Activated CD4-positive, alpha-beta T cell treated with anti-CD3 and anti-CD28 coated beads, Interleukin-2, amount 10 ng/mL, durations not matched to agents 7 days and 5 days (primary cell): ENCODE measurements at places on chromosomes 12 and 14. TPM values are rescaled to one million over a fixed set of nuclear protein-coding genes. Genes with fewer than 3 reads are reported as not detected.

- H3K27me3 ChIP-seq: peaks cover 48% of the 10 kb centered on the region
- H3K36me3 ChIP-seq: peaks cover 86% of the 10 kb centered on the region
- peak within 1 kb of the TSS; percentile 93 for H3K4me3 ChIP-seq
- peaks cover 73% of the 10 kb centered on the region for H3K4me1 ChIP-seq
These were observed at the start of gene PTGER2 for GRCh38 chr14:52313903-52314594. PTGER2 (plus strand) TSS chr14:52314312; CDS start chr14:52314549, 237 bp downstream.

HOTAIR gene
- not detected for total RNA-seq

- H3K27ac ChIP-seq: no peak overlapping the region
- no peaks in the 10 kb centered on the region for H3K36me3 ChIP-seq
- no peaks in the 10 kb centered on the region for H3K4me1 ChIP-seq
- DNase-seq: no peak
These were observed 60.1 kb downstream of the BCAT1 start for GRCh38 chr12:24888813-24889212.

DNA sequence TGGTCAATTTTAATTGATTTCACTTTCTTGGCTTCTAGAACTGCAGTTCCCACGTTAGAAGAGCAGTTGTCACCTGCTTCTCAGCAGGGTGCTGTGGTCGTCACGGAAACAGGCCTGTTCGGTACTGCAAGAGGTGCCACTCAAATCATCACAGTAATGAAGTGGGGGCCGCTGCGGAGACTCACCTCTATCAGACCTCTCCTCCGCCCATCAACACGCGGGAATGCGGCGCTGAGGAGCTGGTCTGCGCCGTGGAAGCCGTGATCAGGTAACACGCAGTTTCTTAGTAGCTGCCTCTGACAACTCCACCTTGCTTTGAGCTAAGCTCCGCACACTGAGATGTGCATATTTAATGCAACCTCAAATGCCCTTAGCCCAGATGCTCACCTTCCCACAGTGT, 107.2 kb downstream of the UNC79 start:
- H3K27me3 ChIP-seq: peaks cover 9% of the 10 kb centered on the region
- no peak for DNase-seq
- no peaks in the 10 kb centered on the region for H3K36me3 ChIP-seq
- H3K4me1 ChIP-seq: no peaks in the 10 kb centered on the region

B3GNT4 gene
- total RNA-seq: 0.50 TPM

SPRYD4 gene
- 3.9 TPM for total RNA-seq

- no peaks in the 10 kb centered on the region for H3K4me1 ChIP-seq
- no peak overlapping the region for H3K4me3 ChIP-seq
- no peak overlapping the region for H3K27ac ChIP-seq
- no peak for DNase-seq
- no peaks in the 10 kb centered on the region for H3K36me3 ChIP-seq
- H3K27me3 ChIP-seq: peaks cover 7% of the 10 kb centered on the region
These were observed 57.9 kb downstream of the SLCO1A2 start for GRCh38 chr12:21276826-21277225.

RHEBL1 gene
- 6.4 TPM for total RNA-seq

DNA sequence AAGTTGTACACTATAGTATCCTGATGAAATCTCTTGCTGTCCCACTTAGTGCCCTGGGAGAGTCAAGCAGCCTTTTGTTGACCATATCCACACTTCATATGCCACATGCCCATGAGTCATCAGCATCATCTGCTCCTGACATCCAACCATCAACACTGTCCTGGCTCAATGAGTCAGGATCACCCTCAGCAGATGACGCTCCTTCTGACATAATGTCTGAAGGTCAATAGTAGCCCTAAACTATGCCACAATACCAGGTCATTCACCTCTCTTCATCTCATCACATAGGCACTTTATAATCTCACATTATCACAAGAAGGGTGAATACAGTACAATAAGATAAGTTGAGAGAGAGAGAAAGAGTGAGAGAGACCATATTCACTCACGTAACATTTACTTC, 369.0 kb upstream of the FAR2 start:
- no peaks in the 10 kb centered on the region for H3K27me3 ChIP-seq
- H3K4me1 ChIP-seq: no peaks in the 10 kb centered on the region
- no peak for DNase-seq
- no peak overlapping the region for H3K4me3 ChIP-seq
- no peak overlapping the region for H3K27ac ChIP-seq

DNA sequence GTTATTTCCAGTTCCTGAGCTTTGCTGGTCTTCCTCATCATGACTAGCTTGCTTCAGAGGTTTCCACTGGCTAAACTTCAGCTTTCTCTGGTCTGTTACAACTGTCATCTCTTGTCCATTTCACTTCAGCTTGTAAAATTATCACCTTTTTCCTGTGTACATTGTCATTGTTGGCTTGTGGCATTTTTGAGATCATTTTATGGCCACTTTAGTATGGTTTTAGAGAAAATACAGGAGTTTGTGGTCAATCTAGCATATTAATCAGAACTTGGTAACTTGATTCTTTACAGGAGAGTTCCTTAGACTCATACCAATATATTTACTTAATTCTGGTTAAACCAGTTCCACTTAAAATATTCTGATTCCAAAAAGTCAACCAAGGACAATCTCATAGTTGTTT, 235.9 kb upstream of the KITLG start:
- no peaks in the 10 kb centered on the region for H3K4me1 ChIP-seq
- H3K36me3 ChIP-seq: no peaks in the 10 kb centered on the region
- H3K27ac ChIP-seq: no peak overlapping the region
- H3K27me3 ChIP-seq: no peaks in the 10 kb centered on the region

RNF212B gene
- total RNA-seq: not detected

DNA sequence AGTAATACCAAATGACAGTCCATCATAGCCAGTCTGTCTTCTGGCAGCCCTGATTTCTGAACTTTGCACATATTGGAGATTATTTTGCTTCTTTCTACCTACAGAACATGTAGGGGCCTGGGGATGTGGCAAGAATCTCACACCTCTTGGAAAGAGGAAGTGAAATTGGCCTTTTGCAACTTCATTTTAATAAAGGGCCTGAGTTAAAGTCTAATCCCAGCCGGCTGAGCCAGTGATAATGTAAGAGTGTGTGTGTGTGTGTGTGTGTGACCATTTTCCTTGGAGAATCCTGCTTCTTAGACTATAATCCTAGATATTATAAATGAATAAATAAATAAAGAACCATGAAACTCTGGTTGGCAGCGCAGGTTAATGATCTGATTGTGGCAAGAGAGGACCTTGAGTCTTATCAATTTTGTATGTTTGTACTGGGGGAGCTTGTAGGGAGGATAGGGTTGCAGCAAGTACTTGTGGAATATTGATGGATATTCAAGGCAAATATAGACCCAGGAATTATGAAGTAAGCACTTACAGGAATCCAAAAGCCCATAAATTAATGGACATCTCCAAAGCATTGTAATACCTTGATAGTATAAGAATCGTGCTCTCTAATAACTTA, 233.2 kb upstream of the AMIGO2 start:
- H3K27ac ChIP-seq: no peak overlapping the region
- no peak for DNase-seq
- H3K36me3 ChIP-seq: peaks cover 13% of the 10 kb centered on the region
- H3K4me1 ChIP-seq: peaks cover 34% of the 10 kb centered on the region

ALDH1L2 gene
- 0.10 TPM for total RNA-seq

GRCh38 chr12:106179086-106179485, 40.3 kb upstream of the NUAK1 start:
- H3K27me3 ChIP-seq: peaks cover 5% of the 10 kb centered on the region
- H3K4me3 ChIP-seq: no peak overlapping the region
- no peak overlapping the region for H3K27ac ChIP-seq
- H3K36me3 ChIP-seq: no peaks in the 10 kb centered on the region
- no peaks in the 10 kb centered on the region for H3K4me1 ChIP-seq
- DNase-seq: no peak

DNA sequence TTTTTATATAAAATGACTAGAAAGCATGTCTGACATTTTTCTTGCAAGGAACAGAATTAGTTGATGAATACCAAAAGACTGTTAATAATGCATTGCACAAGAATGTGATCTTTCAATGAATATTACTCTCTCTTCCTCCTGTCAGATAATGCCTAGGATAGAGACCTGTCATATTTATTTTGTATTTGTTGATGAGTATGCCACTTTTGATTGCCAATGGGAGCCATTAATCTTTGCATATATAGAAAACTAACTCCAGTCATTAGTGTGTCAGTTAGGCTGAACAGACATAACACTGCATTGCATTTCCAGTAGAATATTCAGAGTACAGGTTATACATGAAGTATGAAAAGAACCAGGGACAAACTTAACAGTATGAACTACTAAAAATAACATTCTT, 1125.3 kb downstream of the LRFN5 start:
- H3K4me1 ChIP-seq: no peaks in the 10 kb centered on the region
- no peaks in the 10 kb centered on the region for H3K36me3 ChIP-seq
- H3K27me3 ChIP-seq: no peaks in the 10 kb centered on the region

HOXC10 gene
- not detected for total RNA-seq

DNA sequence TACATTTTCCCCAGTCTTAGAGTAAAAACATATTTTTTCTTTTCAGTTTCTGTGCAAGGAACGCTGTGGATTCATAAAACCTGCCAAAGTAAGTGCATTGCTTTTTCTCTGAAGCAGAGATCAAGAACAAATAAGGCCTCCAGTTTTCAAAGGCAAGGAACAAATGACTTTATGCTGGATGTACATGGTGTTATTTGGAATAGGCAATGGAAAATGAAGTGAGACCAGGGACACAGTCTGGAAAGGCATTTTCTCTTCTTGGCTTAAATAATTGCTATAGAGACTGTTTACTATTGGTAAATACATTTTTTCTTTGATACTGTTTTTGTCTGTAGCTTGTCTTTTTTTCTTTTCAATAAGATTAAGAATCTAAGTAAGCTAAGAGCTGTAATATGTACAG, 725.9 kb upstream of the MDGA2 start:
- DNase-seq: no peak
- no peak overlapping the region for H3K4me3 ChIP-seq
- H3K4me1 ChIP-seq: no peaks in the 10 kb centered on the region
- H3K27ac ChIP-seq: no peak overlapping the region
- no peaks in the 10 kb centered on the region for H3K27me3 ChIP-seq
- no peaks in the 10 kb centered on the region for H3K36me3 ChIP-seq

GRCh38 chr14:30223966-30224365, 296.3 kb upstream of the PRKD1 start:
- H3K27ac ChIP-seq: no peak overlapping the region
- DNase-seq: no peak
- H3K4me1 ChIP-seq: no peaks in the 10 kb centered on the region
- no peaks in the 10 kb centered on the region for H3K27me3 ChIP-seq

- H3K27ac ChIP-seq: peak overlapping the region; percentile 60
- DNase-seq: no peak
- H3K27me3 ChIP-seq: peaks cover 17% of the 10 kb centered on the region
- H3K4me3 ChIP-seq: no peak overlapping the region
- H3K36me3 ChIP-seq: peaks cover 44% of the 10 kb centered on the region
- peaks cover 15% of the 10 kb centered on the region for H3K4me1 ChIP-seq
These were observed 2.3 kb upstream of the GPR162 start for GRCh38 chr12:6819106-6820030.

DNA sequence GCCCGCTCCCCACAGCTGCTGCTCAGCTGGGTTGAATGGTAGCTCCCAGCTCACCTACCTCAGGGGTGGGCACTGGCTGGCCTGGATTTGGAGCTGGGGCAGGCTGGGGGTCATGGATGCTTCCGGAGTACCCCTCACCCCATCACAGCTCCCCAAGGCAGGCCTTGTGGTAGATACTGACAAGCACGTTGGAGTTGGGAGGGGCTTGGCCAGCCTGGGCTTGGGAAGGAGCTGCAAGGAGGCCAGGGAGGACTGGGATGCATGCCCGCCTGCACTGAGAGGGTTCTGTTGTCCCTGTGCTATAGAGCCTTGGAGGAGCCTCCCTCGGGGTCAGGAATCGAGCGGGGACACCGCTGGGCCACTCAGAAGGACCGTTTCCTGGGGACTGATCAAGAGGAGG, 14.2 kb downstream of the TMEM63C start:
- no peak for DNase-seq
- H3K36me3 ChIP-seq: no peaks in the 10 kb centered on the region
- H3K4me3 ChIP-seq: no peak overlapping the region
- no peak overlapping the region for H3K27ac ChIP-seq

GRCh38 chr14:90513161-90514014, 116.6 kb downstream of the CALM1 start:
- peaks cover 11% of the 10 kb centered on the region for H3K27me3 ChIP-seq
- no peak overlapping the region for H3K27ac ChIP-seq
- no peaks in the 10 kb centered on the region for H3K4me1 ChIP-seq
- no peaks in the 10 kb centered on the region for H3K36me3 ChIP-seq

DNA sequence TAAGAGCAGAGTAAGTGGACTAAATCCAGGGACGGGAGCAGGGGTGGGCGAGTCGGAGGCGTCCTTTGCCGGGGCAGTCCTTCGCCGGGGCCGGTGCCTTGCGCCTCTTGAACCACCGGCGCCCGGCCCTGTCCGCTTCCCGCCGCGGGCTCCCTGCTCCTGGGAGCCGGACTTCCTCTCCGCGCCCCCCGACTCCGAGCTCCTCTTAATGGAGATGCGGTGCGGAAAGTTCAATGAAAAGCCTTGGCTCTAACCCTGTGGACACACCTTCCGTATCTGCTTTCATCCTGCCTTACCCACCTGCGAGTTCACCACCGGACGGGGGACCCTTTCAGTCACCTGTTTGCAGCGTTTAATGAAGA, 412 bp downstream of the FGFR1OP2 start:
- H3K27ac ChIP-seq: peak overlapping the region; percentile 96
- peak overlapping the region; percentile 96 for H3K4me3 ChIP-seq
- H3K27me3 ChIP-seq: no peaks in the 10 kb centered on the region
- peak; percentile 29 for DNase-seq
- H3K4me1 ChIP-seq: peaks cover 55% of the 10 kb centered on the region

- no peak overlapping the region for H3K4me3 ChIP-seq
- no peak overlapping the region for H3K27ac ChIP-seq
- H3K4me1 ChIP-seq: no peaks in the 10 kb centered on the region
These were observed 33.2 kb upstream of the LTBP2 start for GRCh38 chr14:74645244-74645643.

- no peaks in the 10 kb centered on the region for H3K27me3 ChIP-seq
- no peak overlapping the region for H3K4me3 ChIP-seq
- DNase-seq: peak; percentile 40
- H3K4me1 ChIP-seq: peaks cover 7% of the 10 kb centered on the region
These were observed 7.7 kb downstream of the GATC start for GRCh38 chr12:120453977-120454376.

GRCh38 chr14:59371771-59372170, 93.4 kb downstream of the GPR135 start:
- peaks cover 9% of the 10 kb centered on the region for H3K36me3 ChIP-seq
- H3K4me3 ChIP-seq: no peak overlapping the region
- no peak overlapping the region for H3K27ac ChIP-seq
- peaks cover 2% of the 10 kb centered on the region for H3K27me3 ChIP-seq
- no peak for DNase-seq
- H3K4me1 ChIP-seq: no peaks in the 10 kb centered on the region

ACSM4 gene
- not detected for total RNA-seq

GRCh38 chr14:94374116-94374515, 14.3 kb downstream of the SERPINA1 start:
- no peak overlapping the region for H3K27ac ChIP-seq
- H3K4me3 ChIP-seq: no peak overlapping the region
- H3K4me1 ChIP-seq: no peaks in the 10 kb centered on the region
- H3K27me3 ChIP-seq: no peaks in the 10 kb centered on the region
- DNase-seq: no peak

RPL10L gene
- total RNA-seq: not detected

CDKN3 gene
- 116 TPM for total RNA-seq
